ENCODE measurements at places on chromosomes 7 and 10.
A peak's percentile ranks its signal among the peaks of the same experiment; 100 is the strongest.

- peak; percentile 49 for DNase-seq
Observed at GRCh38 chr10:93352638-93353383, 129.3 kb downstream of the MYOF start.

DNA sequence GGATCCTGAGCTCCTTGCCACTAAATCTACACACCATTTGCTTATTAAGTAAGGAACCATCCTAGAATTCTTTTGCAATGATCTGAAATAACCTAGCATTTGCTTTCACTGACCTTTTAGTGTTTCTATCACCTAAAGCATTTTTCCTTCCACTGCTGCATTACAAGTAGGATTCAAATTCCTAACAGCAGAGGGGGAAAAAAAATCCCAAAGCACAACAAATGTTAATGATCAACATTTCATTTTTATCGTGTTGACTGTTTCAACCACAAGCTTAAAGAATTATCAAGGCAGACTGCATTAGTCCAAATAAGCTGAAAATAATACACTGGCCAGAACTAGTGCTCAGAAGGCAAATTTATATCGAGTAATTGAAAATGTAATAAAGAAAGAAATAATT, 174.7 kb upstream of the TCF7L2 start:
- no peak for DNase-seq

GRCh38 chr7:47360301-47360900, 221.5 kb downstream of the TNS3 start:
- DNase-seq = no peak

DNA sequence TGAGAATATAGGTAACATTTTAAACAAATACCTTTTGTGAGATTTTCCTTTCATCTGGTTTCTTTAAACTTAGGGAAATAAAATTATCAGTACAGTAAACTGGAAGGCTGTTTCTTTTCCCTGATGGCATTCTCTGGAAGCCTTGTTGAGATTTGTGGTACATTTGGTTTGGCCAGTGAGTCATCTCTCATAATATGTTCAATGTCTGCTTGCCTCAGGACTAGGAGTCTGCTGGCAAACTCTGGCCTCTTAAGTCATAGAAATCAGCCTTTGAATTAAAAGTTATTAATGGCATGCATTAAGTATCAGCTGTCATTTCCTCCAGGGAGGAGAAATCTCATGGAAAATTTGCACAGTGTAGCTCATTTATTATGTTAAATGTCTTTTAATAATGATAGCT, 316.6 kb upstream of the KIAA1217 start:
- DNase-seq = no peak

DNA sequence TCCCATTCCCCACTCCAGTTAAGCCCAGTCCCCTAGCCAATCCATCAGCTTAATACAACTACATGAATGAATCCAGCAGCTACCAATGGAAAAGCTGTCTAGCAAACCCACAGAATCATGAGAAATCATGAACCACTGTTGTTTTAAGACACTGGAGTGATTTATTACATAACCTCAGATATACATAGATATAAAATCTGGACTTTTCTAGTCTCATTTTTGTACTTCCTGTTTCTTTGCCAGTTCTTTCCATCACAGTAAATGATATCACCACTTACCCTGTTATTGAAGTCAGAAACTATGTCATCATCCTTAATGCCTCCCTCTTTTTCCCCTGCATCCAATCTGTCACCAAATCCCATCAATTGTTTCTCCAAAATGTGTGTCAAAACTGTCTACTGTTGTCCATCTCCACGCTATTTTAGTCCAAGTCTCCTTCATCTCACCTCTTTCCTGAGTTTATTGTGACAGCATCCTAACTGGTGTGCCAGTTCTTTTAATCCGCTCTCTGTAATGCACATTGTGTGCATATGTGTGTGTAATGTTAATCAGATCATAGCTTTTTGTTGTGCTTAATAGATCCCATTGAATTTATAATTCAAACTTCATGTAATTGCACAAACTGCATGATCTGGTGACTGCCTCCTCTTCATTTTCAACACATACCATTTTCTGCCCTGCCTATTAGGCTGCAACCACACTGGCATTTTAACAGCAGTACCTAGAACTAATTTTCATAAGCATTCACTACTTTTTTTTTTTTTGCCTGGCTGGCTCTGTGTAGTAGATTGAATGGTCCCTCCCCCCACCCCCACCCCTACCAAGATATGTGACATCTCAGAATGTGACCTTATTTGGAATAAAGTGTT, 56.0 kb downstream of the MKLN1 start:
- no peak for DNase-seq

GRCh38 chr10:109859221-109859620, 64.1 kb downstream of the XPNPEP1 start:
- DNase-seq = no peak

GRCh38 chr10:46268076-46268881, 18.5 kb upstream of the ANTXRL start:
- DNase-seq = peak; percentile 54

DNA sequence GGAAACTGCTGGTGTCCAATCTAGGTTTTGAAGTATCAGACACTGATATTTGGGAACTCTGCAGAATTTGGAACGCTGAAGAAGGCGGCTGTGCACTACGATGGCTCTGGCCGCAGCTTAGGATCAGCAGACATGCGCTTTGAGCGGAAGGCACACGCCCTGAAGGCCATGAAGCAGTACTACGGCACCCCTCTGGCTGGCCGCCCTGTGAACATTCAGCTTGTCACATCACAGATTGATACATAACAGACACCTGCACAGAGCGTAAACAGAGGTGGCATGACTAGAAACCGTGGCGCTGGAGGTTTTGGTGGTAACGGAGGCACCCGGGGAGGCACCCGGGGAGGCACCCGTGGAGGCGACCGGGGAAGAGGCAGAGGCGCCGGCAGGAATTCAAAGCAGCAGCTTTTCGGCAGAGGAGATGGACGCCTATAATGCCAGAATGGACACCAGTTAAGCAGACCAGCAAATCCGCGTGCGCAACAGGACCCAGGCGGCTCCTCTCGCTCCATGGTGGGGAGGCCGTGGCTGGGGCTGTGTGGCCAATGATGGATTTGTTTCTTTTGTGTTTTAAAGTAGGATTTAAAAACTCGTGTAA, 22.2 kb upstream of the CCL24 start:
- DNase-seq = no peak

DNA sequence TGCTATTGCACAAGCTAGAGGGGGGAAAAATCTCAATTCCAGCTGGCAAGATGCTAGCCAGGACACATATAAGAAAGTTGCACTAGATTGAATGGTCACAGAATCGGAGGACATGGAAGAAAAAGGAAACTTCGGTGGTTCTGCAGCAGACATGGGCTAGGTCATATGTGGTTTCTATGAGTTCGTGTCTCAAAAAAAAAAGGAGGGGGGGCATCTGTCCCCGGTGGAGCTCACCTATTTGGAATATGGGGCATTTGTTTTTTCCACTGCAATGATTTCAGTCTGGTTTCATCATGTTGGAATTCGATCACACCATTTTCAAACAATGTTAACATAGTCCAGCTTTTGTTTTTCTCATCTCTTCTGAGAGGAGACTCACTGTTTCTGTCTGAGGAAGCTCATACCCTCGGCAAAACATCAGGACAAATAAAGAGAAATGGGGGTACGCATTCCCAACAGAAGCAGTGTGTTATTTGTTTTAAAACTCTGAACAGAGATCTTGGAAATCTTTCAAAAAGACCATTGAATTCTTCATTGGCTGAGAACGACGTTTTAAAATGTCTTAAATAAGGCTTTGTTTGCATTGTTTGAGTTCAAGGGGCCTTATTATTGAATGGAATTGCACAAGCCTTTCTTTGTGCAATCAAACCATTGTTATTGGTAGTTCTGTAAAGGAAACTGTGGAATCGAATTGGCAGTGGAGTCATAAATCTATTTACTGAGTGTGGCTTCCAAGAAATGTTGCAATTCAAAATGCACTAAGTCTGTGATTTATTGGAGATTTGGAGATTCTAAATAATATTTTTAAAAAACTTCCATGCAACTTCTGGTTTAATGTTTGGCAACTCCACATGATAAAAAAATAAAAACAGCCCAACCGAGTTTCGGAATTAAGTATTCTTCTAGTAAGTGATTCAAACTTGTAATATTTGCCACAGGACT, 173.2 kb downstream of the RTKN2 start:
- DNase-seq = no peak

GRCh38 chr7:155494551-155494950, 36.6 kb downstream of the EN2 start:
- no peak for DNase-seq

DNA sequence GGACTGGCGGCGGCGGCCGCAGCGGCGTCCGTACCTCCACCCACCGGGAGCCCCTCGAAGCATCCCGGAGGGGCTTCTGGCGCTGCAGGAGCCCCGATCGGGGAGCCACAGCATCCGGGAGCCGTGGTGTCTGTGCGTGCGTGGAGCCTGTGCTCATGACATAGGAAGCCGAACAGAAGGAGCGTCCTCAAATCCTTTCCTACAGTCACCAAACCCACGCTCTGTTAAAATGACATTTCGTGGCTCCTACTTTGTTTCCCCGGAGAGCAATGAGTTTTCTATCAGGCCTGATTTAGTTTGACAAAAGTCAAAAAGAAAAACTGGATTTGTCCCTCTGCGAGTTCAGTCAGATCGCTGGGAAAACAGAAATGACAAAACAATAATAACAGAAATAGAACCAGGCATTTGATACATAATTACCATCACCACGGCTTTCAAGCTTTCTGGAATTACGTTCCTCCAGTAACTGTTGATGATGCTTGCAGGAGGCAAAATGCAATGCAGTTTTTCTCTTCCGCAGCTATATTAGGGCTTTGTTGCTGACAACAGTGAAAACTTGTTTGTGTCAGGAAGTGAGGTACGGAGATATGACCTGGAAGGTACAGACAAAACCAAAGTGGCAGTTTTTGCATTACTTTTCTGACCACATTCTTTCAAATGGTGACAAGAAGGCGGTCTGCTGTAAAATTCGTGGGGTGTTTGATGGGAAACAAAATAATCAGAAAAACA, 219.3 kb upstream of the MKLN1 start:
- DNase-seq = peak; percentile 81

DNA sequence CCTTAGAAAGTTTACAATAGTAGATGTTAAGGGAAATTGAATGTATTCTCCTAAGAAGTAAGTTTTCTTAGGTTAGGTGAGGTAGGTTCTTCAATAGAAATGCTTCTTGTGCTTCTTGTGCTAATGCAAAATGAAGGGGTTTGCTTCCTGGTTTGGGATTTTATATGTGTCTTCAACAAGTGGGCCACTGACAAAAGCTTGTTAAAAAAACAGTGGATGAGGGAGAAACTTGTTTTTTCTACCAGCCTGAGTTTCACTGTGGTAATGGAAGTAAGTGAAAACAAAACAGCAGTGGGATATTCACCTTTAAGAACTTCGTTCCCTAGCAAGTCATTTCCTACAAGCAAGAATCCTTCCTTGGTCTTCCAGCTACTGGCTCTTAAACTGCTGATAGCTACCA, 107.5 kb downstream of the FOXP2 start:
- DNase-seq = no peak

- DNase-seq = no peak
Observed at GRCh38 chr10:122464250-122464510, 2.8 kb downstream of the HTRA1 start.

DNA sequence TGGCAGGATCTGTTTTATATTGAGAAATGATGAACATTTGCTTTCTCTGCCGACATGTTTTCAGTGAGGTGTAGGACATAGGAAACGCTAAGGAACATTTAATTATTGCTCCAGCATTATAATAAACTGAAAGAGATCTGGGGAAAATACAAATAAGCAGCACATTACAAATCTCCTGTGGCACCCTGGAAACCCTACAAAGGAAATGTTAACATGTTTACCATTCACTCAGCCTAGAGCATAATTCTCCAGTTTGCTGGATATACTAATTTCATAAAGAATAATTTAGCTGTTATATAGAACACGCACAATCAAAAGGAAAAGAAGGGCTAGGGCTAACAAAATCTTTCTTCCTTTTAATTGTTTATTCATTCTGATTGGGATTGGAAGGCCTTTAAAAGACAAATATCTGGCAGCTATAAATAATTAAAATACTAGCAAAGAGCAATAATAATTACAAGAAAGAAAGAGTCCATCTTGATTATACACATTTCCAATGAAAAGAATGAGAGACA, 299.4 kb downstream of the CRPPA start:
- DNase-seq = no peak

- no peak for DNase-seq
Observed at GRCh38 chr7:157469181-157470016, 132.6 kb downstream of the DNAJB6 start.

GRCh38 chr7:139870380-139870779, 41.3 kb downstream of the TBXAS1 start:
- no peak for DNase-seq

- no peak for DNase-seq
Observed at GRCh38 chr10:103638948-103639347, 145.4 kb downstream of the NEURL1 start.

DNA sequence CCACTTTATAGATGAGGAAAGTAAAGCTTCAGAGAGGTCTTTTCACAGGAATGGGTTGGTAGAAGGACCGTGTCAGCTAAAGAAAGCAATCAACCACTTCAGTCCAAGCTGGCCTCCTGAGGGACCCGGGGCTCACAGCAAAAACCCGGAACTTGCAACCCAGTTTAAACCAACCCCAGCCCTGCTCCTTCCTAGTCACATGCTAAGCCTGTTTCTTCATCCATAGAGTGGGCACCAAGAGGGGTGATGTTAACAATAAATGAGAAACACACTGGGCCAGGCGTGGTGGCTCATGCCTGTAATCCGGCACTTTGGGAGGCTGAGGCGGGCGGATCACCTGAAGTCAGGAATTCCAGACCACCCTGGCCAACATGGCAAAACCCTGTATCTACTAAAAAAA, 12.1 kb upstream of the NPFFR1 start:
- DNase-seq = no peak

DNA sequence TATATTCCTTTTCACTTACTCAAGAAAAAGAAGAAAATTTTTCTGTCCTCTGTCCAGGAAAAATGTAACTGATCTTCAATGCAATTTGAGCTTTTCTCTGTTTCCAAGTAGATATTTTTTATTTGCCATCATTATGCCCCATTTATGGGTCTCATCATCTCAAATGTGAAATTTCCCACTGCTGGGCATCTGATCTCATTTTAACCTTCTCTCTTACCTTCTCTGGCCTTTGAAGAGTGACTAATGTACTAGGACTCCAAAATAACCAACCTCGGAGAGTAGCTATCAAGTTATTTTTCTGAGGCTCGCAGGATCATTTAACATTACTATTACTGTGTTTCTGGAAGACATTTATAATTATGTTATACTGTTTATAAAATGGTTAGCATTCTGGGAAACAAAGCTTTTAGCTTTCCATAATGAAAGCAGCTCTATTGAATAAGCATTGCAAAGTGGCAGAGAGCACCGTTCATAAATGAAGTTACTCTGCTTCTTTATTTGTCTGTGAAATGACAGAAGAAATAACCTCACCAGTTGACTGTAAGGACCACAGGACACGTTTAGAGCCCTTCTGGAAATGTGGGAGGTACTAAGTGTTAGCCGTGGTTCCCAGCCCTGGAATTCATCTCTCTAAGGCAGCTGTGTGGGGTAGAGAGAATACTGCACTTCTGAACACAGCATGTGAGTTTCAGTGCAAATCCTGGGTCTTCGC, 33.3 kb upstream of the NMT2 start:
- no peak for DNase-seq

GRCh38 chr10:32379950-32380551, 33.1 kb upstream of the EPC1 start:
- DNase-seq = no peak

- DNase-seq = no peak
Observed at GRCh38 chr7:128041203-128041602, 10.0 kb upstream of the LRRC4 start.

- no peak for DNase-seq
Observed at GRCh38 chr10:107031931-107032699, 132.4 kb downstream of the SORCS1 start.

- peak; percentile 32 for DNase-seq
Observed at GRCh38 chr10:6579904-6580278, at the start of gene PRKCQ. Gene PRKCQ, minus strand, starts transcription at chr10:6580276. Its CDS starts 65,141 bp downstream, at chr10:6515135.

GRCh38 chr7:146115851-146116520, 615 bp upstream of the CNTNAP2 start:
- no peak for DNase-seq
